H1 (cell line): ENCODE measurements at places on chromosomes 3 and 15.

- no peak for DNase-seq
Observed at GRCh38 chr15:52013151-52013791, 5.7 kb upstream of the MAPK6 start.

DNA sequence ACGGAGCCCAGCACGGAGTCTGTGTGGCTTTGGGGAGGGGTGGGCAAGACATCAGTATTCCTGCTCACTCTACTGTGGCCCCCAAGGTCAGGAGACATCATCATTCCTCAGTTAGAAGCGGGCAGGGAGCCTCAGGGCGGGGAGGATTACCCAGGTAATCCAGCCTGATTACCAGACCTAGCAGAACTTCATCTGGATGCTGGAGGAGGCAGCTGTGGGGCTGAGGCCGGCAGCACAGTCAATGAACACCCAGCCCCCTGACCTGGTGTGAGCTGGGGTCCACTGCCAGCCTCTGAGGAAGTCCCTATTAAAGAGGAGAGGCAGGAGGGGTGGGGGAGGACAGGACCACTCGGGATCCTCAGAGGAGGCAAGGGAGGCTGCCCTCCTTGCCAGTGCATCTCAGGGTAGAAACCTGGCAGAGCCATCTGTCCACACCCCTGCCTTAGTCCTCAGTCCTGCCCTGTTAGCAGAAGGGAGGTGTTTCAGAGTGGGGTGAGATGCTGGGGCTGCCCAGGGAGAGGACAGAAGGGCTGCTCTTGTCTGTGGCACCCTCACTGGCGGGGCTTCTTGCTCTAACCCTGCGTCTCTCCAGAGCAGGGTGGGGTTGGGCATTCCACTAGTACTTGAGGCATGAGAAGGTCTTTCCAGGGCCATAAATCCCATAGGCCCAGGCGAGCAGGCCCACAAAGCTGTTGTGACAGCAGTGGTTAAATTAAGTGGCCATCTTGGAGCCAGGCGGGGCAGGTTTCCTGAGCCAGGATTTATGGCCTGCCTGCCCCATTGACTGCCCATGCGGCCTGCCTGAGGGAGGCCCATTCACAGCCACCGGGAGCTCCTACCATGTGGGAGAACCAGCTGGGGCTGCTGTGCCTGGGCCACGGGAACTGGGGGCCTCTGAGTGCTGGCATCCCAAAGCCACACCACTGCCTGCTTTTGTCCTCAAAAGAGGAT is 82.1 kb downstream of the LINGO1 start:
- no peak for DNase-seq

DNA sequence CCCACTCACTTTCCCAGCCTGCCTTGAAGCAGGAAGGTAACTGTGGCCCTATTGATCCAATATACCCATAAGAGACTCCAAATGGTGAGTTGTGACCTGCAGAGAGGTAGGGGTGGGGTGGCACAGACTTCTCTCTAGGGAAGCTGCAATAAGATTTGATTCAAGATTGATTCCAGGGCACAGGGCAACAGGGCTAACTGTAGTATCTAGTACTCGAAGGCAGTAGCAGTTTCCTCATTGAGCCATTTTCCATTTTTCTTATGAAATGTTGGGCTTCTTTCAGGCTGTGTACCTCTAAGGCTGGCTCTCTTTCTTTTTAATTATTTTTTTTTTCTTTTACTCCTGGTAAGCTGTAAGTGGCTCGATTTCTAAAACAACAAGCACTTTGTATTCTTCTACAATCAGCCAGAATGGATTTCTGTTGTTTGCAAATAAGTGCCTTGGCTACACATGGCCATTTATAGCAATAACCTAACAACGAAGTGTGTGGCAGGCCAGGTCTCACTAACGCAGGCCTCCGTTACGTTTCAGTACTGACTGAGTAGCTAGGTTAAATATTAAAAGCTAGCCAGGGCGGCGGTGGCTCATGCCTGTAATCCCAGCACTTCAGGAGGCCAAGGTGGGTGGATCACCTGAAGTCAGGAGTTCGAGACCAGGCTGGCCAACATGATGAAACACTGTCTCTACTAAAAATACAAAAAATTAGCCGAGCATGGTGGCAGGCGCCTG is 19.3 kb downstream of the CCDC12 start:
- no peak for DNase-seq

GRCh38 chr3:189927975-189928895 is 192.5 kb downstream of the P3H2 start:
- DNase-seq: no peak

GRCh38 chr3:138493804-138494606 is 59.6 kb downstream of the ESYT3 start:
- DNase-seq: no peak

GRCh38 chr15:55407498-55408011 is 604 bp downstream of the CCPG1 start:
- DNase-seq: no peak

- no peak for DNase-seq
Observed at GRCh38 chr15:26531489-26531888, 241.4 kb downstream of the GABRB3 start.

GRCh38 chr15:70222606-70223005 is 124.9 kb upstream of the TLE3 start:
- DNase-seq: no peak

DNA sequence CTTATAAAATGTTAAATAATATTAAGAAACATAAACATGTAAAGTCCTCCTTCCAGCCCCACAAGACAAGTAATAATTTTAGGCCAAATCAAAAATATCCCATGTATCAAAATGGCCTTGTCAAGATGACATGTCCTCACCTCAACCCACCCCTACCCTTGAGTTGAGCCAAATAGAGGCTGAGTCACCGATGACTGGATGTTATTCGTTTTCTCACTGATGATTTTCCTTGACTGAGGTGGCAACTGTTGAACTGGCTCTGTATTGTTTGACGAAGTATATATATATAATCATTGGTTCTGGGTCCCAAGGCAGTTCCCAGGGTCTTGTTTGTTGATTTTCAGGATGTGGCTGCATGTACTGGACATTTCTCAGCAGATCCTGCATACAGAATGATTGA is 75.3 kb downstream of the TMEM108 start:
- no peak for DNase-seq

GRCh38 chr3:160810362-160811236 is 54.6 kb downstream of the PPM1L start:
- no peak for DNase-seq

- DNase-seq: no peak
Observed at GRCh38 chr3:133881939-133882825, 13.5 kb downstream of the RAB6B start.

- no peak for DNase-seq
Observed at GRCh38 chr3:94011233-94011711, 17.1 kb downstream of the STX19 start.
